Small intestine (tissue), 16 donors: ENCODE measurements at places on chromosomes 12 and 14. TPM values are rescaled to one million over a fixed set of nuclear protein-coding genes. Genes with fewer than 3 reads are reported as not detected.

The MANSC4 gene
- not detected for polyA plus RNA-seq

GRCh38 chr12:54229624-54230212, 40.9 kb upstream of the SMUG1 start:
- no peak for DNase-seq

- peak; percentile 14 for DNase-seq
These were observed 1.3 kb downstream of the TEDC1 start for GRCh38 chr14:105492031-105492970.

GRCh38 chr12:1884651-1885050, 33.8 kb downstream of the CACNA2D4 start:
- DNase-seq: no peak

DNA sequence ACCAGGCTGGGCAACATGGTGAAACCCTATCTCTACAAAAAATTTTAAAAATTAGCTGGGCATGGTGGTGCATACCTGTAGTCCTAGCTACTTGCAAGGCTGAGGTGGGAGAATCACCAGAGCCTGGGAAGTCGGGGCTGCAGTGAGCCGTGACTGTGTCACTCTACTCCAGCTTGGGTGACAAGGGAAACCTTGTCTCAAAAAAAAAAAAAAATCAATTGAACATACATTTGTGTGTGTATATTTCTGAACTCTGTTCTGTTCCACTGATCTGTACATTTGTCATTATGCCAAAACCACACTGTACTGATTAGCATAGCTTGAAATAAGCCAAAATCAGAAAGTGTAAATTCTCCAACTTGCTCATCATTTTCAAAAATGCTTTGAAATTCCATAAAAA, 254.6 kb downstream of the SOX5 start:
- DNase-seq: no peak

DNA sequence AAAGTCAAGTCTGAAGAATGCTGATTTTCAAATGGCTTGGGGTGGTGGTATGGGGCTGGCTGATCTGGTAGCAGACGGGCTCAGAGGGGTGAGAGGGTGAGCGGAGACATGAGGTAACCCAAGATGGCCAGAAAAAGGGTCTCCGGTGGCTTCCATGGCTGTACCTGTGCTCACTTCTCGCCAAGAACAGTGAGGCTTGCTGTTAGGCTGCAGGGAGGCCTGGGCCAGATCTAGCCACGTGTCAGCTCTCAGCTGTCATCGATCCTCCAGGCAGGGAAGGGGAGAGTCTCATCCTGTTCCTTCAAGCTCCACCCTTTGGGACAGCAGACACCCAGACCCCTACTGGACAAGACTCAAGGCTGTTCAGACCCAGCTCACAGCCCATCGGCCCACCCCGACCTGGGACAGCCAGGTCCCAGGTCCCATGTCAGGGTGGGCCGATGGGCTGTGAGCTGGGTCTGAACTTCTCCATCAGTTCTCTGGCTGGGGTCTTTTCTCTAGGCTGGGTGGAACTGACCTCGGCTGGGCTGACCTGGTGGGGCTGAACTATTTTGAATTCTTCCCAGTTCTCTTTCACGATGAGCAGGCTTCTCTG, 9.0 kb downstream of the LRTM2 start:
- no peak for DNase-seq

DNA sequence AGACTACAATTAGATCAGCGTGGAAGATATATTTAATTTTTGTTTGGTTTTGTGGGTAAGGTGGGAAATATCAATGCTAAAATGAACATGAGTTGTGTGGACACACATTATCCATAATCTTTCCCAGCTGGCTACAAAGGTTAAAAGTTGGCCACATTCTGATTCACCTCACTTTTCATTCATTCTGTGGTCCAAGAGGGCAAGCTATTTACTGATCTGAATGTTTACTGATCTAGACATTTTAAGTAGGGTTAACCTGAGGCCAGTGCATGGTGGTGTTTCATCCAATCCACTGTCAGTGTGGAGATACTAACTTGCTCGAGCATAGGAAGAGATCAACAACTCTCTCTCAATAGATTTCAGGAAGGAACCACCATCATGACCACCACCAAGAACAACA, 71.6 kb downstream of the DCAF5 start:
- peak; percentile 75 for DNase-seq

DNA sequence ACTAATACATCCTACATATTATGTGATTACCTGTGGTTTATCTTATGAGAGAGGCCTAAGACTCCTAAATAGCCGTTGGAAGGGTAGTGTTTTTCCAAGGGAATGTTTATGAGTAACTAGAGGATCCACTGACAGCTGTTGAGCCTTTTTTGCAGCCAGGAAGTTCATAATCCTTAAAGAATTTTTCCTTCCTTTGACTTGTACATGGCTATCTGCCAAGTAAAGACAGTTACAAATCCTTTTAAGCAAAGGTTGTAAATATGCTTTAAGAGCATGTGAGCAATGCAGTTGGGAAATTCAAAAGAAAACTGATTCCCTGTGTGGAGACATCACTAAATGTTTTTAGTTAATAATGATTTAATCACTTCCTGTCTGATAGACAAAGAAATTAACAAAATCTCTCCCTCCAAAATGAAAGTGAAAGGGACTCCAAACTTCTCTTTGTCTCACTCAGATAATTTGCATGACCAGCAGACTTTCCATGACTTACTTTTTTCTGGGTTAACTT, 333.8 kb downstream of the PDZRN4 start:
- peak; percentile 46 for DNase-seq

DNA sequence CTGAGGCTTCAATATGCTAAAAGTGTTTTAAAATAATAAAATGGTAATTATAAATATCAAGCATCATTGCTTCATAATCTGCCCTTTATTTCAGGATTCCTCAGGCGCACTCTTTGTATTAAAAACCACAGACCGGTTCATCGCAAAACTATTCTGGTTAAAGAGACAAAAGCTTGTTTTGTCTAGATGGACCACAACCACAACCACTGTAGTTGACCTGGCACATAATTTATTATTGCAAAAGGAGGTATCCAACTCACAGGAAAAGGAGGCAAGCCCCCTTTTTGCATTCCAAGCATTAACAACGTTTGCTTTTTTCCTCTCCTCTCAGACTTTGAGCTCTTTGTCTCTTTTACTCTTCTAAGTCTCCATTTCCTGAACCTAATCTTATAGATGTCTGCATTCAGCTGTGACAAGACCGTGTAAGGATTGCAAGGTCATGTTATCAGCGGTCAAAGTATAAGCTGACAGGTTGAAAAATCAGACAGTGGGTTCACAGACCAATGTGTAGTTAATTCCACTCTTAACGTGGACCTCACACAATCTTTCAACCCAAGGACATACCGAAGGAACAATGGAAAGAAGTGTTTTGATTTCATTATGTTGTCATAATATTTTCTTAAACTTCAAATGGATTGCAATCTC, 1057.6 kb downstream of the GALC start:
- peak; percentile 62 for DNase-seq

DNA sequence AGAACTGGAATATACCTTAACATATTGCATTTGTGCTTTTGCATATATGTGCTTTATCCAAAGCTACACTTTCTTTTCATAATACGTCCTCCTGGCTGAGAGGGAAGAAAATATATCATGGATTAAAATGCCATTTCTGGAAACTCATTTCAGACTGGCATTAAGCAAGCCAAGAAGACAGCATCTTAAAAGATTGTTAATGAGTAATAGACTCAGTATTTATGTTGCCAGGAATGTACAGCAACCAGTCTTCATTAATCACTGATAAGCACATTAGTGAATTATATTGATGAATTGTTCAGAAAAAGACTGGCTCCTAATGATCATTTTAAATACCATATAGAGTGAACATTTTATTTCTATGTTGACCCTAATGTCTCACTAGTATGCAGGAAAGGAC, 134.9 kb upstream of the IFNG-AS1 start:
- no peak for DNase-seq

DNA sequence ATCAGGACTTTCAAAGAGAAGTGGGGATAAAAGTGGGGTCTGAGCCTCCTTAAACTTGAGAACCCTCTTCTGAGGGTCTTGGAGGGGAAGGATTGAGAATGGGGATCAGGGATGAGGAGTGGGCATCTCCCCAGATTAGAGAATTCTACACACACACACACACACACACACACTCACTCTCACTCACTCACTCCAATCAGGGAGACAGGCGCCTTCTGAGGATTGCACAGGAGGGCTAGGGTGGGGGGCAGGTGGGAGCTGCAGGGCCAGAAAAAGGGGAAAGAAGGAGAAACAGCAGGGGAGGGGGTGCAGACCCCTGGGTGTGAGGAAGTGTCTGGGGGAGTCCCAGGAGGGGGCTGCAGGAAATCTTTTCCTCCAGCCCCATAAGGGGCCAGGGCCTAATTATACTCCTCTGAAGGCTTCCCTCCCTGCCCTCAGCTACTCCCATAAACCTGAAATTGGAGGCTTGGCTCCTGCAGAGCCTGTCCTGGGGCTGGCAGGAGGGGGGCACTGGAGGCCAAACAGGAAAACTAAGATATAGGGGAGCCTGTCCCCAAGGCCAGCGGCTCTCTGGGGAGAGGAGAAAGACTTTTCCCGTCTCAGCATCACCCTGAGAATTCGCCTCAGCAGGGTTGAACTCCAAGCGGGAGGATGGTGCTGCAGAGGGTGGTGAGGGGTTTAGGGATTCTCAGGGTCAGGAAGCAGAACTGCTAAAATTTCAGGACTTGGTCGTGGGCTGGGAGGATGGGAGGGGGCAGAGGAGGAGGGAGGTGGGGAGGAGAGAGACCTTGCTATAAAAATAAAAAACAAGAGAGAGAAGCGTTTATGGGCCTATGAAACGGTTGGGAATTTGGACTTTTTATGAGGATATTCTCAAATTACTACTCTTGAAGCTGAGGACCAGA, 1.6 kb downstream of the HOXC9 start:
- no peak for DNase-seq

DNA sequence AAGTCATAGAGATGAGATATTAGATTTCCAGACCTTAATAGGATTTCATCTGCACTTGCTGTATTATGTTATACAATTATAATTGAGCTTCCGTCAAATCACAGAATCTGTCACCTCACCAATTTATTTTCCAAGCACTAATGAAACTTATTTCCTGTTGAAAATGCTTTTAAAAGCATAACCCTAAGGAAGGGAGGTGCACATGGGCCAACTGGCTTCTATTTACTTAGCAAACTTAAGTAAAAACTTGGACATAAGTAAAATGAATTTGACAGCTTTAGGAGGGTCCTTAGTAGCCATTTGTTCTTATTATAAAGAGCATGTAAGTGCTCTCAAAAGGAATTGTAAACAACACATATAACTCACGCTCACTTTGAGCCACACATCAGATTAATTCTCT, 462.2 kb upstream of the TMPO start:
- DNase-seq: no peak

DNA sequence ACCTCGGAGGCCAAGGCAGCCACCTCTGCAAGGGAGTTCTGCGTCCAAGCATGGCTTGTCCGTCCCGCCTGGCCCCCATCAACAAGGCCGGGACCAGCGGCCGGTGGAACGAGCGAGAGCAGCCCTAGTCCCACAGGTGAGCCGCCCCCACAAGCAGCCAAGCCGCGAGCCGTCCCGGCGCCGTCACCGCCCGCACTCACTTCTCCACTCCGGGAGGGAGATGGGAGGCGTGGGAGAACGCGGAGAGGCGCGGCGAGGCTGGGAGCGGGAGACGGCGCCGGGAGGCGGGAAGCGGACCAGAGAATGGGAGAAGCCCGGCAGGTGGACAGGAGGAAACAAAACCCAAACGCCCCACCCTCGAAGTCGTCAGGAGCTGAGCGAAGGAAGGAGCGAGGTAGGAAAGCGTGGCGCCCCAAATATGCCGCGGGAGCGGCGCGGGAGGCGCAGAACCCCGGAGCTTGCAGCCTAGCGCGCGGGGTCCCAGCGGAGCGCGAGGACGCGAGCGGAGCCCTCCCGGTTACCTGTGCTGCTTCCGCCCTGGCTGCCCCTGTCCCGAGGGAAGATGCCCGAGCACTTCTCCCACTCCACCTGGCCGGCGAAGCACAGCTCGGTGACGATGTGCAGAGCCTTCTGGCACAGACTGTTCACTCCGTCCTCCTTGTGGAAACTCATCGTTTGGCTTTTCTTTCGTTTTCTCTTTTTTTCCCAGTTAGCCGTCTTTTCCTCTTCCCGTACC, 600 bp downstream of the SYT10 start:
- DNase-seq: peak; percentile 2

- DNase-seq: peak; percentile 29
These were observed 83.4 kb upstream of the NTF3 start for GRCh38 chr12:5348491-5348890.

The CMA1 gene
- 1.1 TPM for polyA plus RNA-seq

DNA sequence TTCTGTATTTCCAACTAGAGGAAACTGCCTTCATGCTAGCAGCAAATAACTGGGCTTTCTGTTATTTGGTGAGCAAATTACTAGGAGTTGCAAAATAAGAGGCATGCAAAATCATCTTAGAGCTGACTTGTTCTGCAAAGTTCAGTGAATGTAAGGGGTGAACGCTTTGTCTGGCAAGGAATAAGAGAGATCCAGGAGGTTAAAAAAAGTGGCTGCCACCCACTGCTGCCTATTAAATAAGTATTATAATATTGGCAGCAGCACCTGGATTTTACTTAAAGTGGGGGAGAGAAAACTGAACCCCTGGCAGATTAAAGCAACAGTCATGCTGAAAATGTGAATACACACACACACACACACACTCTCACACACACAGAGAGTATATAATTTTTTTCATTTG, 557.0 kb downstream of the FLRT2 start:
- DNase-seq: no peak

The SYT1 gene
- not detected for polyA plus RNA-seq

GRCh38 chr14:92397953-92398564, 75.1 kb downstream of the SLC24A4 start:
- DNase-seq: no peak

DNA sequence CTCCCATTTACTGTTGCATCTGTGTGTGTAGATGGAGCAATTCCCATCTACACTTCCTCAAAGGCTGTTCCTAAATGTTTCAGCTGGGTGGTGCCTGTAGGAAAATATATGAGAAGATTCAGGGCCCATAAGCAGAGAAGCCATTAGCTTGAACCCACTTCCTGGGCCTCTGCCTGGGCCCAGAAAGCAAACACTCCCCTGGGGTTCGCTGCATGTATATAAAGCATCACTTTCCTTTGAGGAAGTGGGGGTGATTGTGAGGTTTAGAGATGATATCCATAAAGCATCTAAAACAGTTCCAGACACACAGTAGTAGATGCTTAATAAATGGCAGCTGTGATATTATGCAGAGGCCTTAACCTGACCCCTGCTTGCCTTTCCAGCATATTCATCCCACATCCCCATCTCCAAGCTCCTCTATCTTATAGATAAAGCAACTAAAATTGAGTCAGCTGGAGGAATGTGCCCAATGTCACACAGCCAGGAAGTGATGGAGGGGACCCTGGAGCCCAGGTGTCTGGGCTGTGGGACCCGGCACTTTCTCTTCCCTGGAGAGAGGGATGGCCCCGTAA, 280.0 kb upstream of the CRY1 start:
- DNase-seq: no peak

- DNase-seq: peak; percentile 95
These were observed 5.6 kb upstream of the CRIP1 start for GRCh38 chr14:105480807-105481801.

- DNase-seq: no peak
These were observed 201.0 kb upstream of the DIO3 start for GRCh38 chr14:101360054-101360911.
